ENCODE measurements at places on chromosomes 3 and 15. TPM values are rescaled to one million over a fixed set of nuclear protein-coding genes. Genes with fewer than 3 reads are reported as not detected.

GRCh38 chr3:157752956-157753786, 250.0 kb upstream of the VEPH1 start:
- H3K27me3 ChIP-seq: no peaks in the 10 kb centered on the region
- no peak overlapping the region for H3K4me3 ChIP-seq
- no peak for DNase-seq

- DNase-seq: no peak
These were observed 1108.5 kb upstream of the EPHA6 start for GRCh38 chr3:95705786-95706418.

DNA sequence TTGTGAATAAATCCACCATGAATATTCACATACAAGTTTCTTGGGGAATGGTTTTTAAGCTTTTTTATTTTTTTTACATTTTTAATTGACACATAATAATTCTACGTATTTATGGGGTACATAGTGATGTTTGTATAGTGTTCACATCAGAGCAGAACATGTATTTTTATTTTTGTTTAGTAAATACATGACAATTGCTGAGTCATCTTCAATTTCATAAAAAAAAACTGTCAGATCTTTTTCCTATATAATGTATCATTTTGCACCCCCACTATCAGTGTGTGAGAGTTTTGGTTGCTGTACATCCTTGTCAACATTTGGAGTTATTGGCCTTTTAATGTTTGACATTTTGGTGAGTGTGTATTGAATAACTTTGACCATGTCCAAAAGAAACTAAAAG, 39.9 kb upstream of the FILIP1L start:
- H3K4me3 ChIP-seq: no peak overlapping the region
- peaks cover 4% of the 10 kb centered on the region for H3K4me1 ChIP-seq
- DNase-seq: no peak
- no peak overlapping the region for H3K27ac ChIP-seq
- H3K27me3 ChIP-seq: no peaks in the 10 kb centered on the region

- H3K4me1 ChIP-seq: no peaks in the 10 kb centered on the region
- H3K27me3 ChIP-seq: peaks cover 16% of the 10 kb centered on the region
- H3K4me3 ChIP-seq: no peak overlapping the region
- DNase-seq: no peak
These were observed 118.7 kb upstream of the KLHL25 start for GRCh38 chr15:85913461-85913860.

GRCh38 chr3:158097081-158097592, 9.1 kb downstream of the SHOX2 start:
- DNase-seq: no peak
- H3K27ac ChIP-seq: no peak overlapping the region
- peaks cover 54% of the 10 kb centered on the region for H3K27me3 ChIP-seq
- no peak overlapping the region for H3K4me3 ChIP-seq
- peaks cover 11% of the 10 kb centered on the region for H3K4me1 ChIP-seq

GRCh38 chr15:78822514-78822913, 11.2 kb upstream of the ADAMTS7 start:
- H3K27me3 ChIP-seq: no peaks in the 10 kb centered on the region
- H3K36me3 ChIP-seq: no peaks in the 10 kb centered on the region
- H3K4me3 ChIP-seq: no peak overlapping the region
- no peak for DNase-seq
- H3K4me1 ChIP-seq: no peaks in the 10 kb centered on the region

RARB gene
- total RNA-seq: 4.5 TPM

ANKRD63 gene
- total RNA-seq: not detected

MRPL46 gene
- total RNA-seq: 43.5 TPM

XCR1 gene
- total RNA-seq: 0.12 TPM

All from esophagus squamous epithelium (tissue), 5 donors.